ENCODE measurements at places on chromosomes 3 and 15.
A peak's percentile ranks its signal among the peaks of the same experiment; 100 is the strongest.

DNA sequence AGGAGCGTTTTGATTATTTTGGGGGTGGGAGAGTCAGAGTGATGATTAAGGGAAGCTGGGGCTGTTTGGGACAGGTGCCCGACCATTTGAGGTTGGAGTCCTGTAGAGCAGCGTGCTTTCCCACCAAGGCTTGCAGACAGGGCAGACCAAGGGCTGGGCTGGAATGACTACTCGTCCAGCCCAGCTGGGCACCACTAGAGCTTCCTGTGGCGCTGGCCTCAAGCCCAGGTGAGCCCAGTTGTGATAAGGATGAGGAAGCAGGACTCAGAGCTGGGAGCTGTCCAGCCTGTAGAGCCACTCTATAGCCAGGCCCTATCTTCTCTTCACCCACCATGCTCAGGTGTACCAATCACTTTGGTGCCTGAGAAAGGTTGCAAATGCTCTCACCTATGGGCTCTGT is 75.8 kb upstream of the ACAN start:
- DNase-seq, result no peak

- no peak for DNase-seq
These were observed 35.9 kb downstream of the FAM3D start for GRCh38 chr3:58630710-58631092.

DNA sequence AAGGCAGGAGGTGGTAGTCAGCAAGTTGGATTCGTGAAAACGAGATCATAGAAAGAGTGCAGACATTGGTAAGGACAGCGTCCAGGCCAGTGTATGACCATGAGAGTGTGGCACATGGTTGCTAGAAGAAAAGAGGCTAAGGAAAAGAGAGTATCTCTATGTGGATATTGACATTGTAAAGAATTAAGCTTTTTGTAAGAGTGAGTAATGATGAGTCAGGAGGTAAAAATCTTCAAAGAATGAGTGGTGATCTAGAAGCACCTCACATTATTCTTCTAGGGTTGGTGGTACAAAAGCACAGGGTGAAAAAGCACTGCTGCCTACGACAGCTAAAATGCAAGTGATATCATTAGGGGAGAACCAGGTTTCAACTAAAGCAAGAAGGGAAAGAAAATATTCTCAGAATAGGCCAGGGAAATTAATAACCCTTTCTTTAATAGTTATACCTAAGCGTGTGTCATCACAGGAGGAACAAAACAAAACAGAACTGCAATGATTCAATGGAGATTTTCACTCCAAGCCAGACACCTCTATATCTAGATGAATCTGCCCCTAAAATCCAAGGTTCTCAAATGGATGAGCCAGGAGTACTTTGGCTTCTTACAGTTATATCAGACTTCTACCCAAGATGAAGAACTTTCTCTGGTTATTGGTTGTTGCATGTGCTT is 884.7 kb downstream of the NAALADL2 start:
- DNase-seq, result peak; percentile 54

- peak; percentile 5 for DNase-seq
These were observed 405.8 kb downstream of the IGSF11 start for GRCh38 chr3:118628704-118629341.

- peak; percentile 22 for DNase-seq
These were observed 314.7 kb upstream of the CFAP20DC start for GRCh38 chr3:59364496-59364895.

GRCh38 chr3:137854533-137855261 is 90.6 kb downstream of the SOX14 start:
- no peak for DNase-seq

Measured in non-pigmented ciliary epithelial cell (primary cell).